ENCODE measurements at places on chromosomes 7 and 10.

- DNase-seq = no peak
Measured at GRCh38 chr7:128838981-128839731, 8.9 kb downstream of the FLNC start.

DNA sequence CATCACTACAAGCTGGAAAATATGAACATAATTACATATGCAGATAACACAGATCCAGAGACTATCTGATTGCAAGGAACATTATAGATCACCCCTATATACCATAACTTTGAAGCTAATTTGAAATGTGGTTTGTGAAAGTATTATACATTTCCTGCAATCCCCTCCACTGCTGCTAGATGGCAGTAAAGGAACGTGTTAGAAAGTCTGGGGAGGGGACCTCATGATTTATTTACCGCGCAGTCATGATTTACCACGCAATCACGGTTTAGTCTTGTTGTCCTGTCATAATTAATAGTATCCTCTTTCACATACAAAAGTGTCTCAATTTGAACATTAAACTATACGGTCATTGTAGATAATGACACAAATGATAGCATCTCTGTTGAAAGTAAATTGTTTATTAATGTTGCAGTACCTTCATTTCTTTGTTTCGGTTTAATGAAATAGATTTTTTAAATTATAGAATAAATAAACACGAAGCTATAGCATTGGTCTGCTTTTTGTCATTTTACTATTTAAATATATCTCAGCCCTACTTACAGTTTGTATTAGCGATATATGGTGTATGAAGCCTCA, 145.3 kb upstream of the PRSS1 start:
- DNase-seq = peak; percentile 21

GRCh38 chr7:27170426-27171324, 3.4 kb downstream of the HOXA10 start:
- DNase-seq = no peak

DNA sequence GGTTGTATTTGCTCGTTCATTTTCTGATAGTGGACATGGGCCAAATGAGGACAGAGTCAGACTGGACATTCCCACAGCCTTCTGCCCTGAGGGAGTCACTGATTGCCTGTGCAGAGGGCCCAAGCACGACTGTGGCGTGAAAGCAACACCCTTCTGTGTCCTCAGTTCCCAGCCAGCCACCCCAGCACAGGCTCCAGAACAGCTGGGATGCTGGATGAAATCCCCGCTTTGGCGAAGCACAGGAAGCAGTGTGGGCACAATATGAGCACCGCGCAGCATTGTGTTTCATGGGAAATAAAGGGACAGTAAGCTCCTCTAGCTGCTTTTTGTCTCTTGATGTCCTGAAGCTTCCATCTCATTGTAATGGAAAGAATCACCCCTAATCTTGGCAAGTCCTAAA, 20.5 kb downstream of the TRIL start:
- no peak for DNase-seq

DNA sequence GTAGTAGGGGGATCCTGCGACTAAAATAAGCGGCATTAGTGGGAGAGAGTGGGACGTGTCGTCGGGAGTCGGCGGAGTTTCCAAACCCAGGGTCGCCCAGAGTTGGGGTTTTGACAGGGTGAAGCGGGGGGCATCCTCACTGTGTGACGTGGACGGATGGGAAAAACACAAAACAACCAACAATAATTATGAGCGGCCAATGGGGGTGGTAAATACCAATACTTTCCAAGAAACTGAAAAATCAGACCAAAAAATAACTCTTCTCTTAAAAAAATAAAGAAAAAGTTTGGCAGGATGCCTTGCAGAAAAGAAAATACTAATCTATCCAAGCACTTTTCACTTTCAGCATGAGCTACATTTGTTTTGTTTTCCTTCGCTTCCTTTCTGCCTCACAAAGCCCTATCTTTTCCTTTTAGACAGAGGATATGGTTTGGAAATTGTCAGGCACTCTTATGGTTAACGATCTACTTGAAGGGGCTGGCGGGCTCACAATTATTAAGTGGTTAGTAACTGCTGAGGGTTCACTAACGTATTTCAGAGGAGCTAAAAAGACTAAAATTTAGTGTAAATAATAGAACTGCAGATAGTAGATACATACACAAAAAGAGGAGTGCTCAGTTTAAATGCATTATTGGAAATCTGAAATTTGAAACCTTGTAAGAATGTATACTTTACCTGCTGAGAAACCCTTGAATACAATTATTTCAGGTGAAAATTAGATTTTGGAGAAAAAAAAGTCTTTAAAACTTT, 802 bp upstream of the CDK6 start:
- DNase-seq = no peak

DNA sequence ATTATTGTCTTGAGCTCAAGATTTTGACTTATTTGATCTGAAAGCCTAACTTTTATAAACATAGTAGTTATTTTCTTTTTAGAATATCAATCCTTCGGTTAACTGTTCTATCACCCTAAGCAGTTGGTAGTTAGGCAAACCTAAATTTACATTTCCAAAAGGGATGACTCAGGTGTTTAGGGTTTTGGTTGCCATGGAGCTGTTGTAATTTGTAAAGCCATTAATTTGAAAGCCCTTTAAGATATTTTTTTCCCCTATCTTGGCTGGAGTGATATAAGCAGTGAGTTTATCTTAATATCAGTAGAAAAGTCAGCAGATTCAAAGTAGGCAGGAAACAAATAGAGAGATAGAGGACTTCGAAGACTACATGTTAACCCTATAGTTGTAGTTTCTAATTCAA, 1472.6 kb upstream of the CELF2 start:
- no peak for DNase-seq

DNA sequence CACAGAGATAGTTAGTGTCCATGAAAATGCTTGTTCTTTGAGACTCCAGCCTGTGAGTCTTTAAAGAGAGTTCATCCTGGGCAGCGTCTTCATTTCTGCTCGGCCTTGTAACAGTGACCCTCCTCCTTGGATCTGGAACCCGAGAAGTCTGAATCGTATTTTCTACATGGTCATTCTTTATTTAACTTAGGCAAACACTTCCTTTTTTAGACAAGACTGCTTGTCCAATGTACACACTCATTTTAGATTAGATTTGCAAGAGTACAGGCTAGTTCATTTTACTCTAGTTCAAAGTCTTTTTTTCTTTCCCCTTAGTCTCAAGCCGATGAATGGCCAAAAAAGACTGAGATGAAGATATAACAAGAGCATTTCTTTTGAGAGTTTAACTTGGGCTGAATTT, 133.5 kb downstream of the CHN2 start:
- no peak for DNase-seq

GRCh38 chr10:120360571-120360970, 96.5 kb upstream of the PLPP4 start:
- DNase-seq = no peak

DNA sequence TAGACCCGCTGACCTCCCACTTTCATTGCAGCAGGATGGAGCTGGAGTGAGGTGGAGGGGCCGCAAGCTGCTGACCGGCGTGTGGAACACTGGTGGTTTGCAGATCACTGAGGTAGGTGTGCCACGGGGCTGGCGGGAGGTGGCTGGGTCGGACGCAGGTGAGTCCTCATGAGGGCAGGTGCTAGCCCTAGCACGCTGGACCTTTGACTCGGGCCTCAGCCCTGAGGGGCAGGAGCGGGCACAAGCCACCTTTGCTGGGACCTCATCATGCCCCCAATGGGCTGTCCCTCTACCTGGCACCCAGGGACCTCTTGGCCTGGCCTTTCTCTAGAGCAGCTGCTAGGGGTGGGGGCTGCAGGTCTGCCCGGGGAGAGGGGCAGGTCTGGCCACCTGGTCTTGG, 93.3 kb downstream of the ZMIZ1 start:
- no peak for DNase-seq

GRCh38 chr10:56178210-56178609, 182.8 kb downstream of the ZWINT start:
- no peak for DNase-seq

GRCh38 chr7:84536271-84536870, 341.8 kb upstream of the SEMA3A start:
- no peak for DNase-seq

GRCh38 chr10:103712146-103712545, 143.2 kb downstream of the SH3PXD2A start:
- no peak for DNase-seq

DNA sequence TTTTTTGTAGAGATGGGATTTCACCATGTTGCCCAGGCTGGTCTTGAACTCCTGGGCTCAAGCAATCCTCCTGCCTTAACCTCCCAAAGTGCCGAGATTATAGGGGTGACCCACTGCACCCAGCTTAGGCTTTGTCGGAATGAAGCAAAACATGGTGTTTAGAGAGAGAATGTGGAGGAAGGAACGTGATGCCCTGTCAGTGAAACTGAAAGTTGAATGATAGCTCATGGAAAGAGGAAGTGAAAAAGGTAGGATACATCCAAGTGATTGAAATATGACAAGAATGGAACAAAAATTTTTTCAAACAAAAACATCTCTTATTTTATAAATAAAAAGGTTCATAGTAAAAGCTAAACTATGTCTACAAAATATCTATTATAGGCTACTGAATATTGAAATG, 5.9 kb downstream of the AKAP9 start:
- DNase-seq = no peak

DNA sequence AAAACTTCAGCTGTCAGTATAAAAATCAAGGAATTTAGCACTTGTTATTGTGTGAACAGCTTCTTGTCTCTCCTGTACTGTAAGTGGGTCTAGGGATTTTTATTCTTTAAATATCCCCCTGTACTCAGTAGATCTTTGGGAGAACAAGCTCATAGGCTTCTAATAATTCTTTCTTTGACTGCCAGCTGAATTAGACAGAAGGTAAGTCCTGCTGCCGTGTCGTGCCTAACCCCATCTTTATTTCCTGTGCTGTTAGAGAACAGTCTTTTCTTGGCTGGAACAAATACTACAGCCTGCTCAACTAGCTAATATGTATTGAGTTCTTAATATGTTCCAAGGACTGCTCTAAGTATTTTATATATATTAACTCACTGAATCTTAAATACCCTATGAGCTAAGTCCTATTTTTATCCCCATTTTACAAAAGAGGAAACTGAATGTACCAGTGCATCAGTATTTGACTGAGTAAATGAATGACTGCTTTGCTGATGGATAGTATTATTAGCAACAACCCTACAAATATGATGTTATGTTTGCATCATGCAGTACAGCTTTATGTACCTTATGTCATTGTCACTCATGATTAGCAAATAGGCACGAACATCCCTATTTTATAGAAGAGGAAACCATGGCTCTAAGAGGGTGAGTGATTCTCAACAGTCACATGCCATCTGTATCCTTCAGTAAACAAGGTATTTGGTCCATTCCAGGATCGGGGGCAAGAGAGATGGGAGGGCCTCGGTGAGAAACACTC, 5.5 kb upstream of the DUSP5 start:
- DNase-seq = no peak

DNA sequence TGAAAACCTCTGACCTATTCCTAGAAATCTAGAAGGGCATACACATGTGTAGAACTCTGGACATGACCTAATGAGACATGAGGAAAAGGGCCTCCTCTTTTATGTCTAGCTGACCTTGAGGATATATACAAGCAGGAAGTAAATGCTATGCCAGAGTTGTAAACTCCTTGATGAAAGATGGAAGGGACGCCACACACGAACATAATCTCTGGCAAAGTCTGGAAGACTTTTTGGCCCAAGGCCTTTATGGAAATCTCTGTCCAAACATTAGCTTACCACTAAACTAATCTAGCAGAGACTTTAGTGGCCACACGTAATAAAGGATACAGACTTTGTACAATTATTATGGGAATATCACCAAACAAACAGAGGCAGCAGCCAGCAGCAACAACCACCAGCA, 138.1 kb upstream of the THSD7A start:
- no peak for DNase-seq

GRCh38 chr7:128026551-128026950, 4.7 kb downstream of the LRRC4 start:
- DNase-seq = no peak

DNA sequence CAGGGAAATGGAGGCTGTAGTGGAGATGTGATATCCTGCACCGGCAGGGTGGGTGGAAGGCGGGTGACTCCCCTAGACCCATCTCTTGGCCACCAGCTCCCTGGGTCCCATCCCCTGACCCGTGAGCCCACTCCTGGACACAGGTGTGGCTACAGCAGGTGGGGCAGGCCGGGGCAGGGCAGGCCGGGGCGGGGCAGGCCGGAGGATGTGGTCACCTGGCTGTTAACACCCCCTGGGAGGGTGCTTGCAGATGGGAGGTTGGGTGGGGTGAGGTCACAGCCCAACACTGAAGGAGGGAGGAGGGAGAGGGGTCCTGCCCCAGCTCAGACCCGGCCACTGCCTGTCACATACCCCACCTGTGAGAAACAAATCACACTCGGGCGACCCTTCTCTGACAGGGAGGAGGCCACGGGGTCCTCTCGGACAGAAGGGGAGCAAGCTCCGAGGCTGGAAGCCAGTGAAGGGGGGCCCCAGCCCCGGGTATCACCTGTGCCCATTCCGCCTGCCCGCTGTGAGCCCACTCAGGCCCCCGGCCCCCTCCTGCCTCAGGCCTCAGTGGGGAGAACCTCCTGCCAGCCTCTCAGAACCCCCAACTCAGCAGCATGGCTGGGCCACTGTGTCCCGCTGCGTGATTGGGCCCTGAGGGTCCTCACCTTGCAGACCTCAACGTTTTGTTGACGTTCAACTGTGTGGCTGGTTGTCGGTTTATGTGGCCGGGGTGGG, 74.0 kb downstream of the MICALL2 start:
- DNase-seq = no peak

- no peak for DNase-seq
Measured at GRCh38 chr10:4819707-4820106, 6.3 kb upstream of the AKR1E2 start.

DNA sequence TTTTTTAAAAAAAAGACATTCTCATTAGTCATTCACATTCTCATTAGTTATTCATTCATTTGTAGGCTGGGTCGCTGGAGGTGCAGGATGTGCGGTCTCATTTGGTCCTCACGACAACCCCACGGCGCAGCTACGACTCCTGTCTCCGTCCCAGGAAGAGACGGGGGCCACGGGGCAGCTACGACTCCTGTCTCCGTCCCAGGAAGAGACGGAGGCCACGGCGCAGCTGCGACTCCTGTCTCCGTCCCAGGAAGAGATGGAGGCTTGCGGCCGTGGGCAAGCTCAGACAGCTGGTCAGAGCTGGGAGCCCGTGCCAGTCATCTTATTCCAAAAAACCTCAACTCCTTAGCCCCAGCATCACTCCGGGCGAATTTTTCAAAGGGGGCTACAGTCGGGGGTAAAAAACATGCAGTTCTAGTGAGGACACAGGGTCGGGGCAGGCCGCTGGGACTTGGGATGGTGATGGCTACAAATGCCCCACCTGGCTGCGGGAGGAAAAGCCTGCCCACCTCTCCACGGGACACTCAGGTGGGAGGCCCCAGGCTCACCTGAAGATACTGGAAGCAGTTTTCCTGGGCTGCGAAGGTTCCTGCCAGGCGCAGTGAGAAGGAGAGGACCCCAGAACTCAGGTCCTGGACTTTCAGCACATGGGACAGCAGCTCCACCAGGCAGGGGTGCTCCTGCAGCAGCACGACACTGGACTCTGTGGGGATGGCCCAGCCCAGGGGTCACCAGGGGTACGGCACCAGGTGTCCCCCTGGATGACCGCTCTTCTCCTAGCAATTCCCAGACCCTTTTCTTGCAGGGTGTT, 8.3 kb downstream of the BRAT1 start:
- DNase-seq = no peak

GRCh38 chr10:14374745-14375445, 44.2 kb upstream of the FRMD4A start:
- no peak for DNase-seq
